ENCODE measurements at places on chromosomes 11 and 22.

GRCh38 chr11:128716661-128717210 is 22.9 kb downstream of the FLI1 start:
- DNase-seq, result peak; percentile 71

- DNase-seq, result no peak
Measured at GRCh38 chr11:108873941-108874340, 209.1 kb downstream of the DDX10 start.

DNA sequence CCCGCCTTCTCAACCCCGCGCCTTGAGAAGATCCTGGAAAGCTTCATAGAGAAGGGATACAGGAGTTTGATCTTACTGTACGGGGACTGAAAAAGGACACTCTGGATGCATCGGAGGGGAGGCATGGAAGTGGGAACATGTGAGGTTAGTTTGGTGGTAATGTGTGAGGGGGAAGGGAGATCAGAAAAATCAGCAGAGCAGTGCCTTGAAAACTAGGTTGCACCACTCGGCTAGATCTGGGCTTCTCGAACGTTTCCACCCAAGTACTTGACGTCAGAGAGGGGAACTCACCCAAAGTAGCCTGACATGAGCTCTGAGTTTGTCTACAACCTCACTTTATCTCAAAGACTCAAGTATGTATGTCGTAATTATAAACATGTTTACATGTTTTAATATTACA is 14.5 kb downstream of the USP35 start:
- DNase-seq, result peak; percentile 16

DNA sequence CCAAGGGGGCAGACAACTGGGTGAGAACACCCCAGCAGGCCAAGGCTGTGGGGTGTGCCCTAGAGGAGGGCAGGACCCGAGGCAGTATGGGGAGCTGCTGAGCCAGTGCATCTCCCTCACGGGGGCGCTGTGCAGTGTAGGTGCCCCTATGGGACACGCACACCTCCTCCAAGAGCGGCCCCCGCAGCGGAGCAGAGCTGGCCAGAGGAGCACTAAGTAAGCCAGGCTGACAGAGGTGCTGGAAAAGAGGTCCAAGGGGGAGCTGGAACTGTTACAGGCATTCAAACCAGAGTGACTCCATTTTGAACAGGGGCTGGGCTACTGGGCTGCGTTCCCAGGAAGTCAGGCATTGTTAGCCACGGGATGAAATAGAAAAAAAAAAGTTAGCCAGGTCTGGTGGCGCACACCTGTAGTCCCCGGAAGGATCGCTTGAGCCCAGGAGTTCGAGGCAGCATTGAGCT is 41.8 kb downstream of the TST start:
- DNase-seq, result no peak

- DNase-seq, result no peak
Measured at GRCh38 chr11:66479394-66480116, 679 bp upstream of the DPP3 start.

DNA sequence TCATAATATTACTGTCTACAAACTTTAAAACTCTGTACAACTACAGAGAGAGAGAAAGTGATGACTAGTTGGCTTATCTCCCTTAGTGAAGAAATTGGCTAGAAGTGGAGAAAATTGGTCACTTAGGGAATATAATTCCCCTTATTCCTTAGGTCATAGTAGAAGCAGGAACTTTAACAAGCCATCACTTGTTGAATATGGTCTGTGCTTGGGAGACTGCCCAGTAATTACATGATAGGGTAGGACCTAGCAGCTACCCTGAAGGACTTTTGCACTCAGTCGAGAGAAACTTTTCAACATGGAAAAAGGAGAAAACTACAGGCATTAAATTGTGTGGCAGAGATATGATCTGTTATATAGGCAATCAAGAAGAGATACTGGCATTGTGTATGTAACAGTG is 576.5 kb upstream of the CCDC90B start:
- DNase-seq, result no peak

GRCh38 chr11:113384551-113384950 is 3.0 kb upstream of the ANKK1 start:
- DNase-seq, result no peak

- no peak for DNase-seq
Measured at GRCh38 chr11:21396342-21397008, 727.1 kb downstream of the NELL1 start.

- DNase-seq, result no peak
Measured at GRCh38 chr22:17581631-17582030, 18.3 kb downstream of the SLC25A18 start.

- no peak for DNase-seq
Measured at GRCh38 chr22:16838073-16838472, 12.9 kb upstream of the XKR3 start.

DNA sequence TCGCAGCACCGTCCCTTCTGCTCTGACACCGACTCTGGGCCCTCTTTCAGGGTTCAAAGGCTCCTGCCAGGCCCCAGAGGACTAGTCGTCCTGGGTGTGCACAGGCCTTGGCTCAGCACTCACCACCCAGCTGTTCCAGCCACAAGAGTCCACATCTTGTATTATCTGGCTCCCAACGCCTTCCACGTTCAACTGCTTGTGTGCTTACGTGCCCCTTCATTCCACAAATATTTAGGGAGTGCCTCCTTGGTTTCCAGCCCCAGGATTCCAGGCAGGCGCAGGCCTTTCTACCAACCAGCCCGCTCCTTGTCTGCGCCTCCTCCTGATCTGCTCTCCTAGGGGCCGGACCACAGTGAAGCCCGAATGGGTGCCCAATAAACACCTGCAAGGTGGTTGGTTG is 70.9 kb downstream of the SCUBE1 start:
- no peak for DNase-seq

- no peak for DNase-seq
Measured at GRCh38 chr22:24571266-24571665, 15.5 kb downstream of the SNRPD3 start.

GRCh38 chr11:9219572-9219971 is 45.6 kb downstream of the DENND5A start:
- peak; percentile 29 for DNase-seq
